ENCODE measurements at places on chromosomes 6 and 20.

GRCh38 chr6:7881765-7882500 is 28.7 kb downstream of the TXNDC5 start:
- no peak for DNase-seq

DNA sequence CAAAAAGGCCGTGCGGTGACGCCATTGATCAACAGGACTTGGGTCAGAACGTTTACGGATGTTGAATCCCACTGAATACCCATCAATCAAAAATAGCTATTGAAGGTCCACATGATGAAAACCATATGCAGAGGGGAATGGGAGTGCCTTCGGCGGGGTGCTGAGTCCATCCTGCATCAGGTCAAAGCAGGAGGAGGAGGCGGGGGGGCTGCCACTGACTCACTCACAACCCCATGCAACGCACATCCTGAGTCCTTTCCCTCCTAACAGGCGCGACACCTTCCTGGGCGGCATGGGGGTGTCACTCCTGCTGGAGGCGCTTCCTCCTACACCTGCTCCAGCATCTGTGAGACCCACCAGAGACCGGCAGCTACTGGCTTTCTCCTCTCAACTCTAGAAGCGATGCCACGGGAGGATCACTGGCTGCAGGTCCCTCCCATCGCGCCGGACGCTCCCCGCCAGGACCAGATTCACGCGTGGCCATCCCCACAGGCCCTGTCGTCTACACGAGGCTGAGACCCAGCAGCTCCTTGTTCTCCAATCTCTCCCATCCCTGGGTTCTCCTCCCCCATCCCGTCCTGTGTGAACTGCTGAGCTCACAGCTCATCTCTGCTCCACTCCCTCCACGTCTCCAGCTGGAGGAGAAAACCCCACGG is 170.6 kb upstream of the THBS2 start:
- DNase-seq, result no peak

GRCh38 chr6:45900808-45901752 is 114.6 kb downstream of the CLIC5 start:
- peak; percentile 76 for DNase-seq

DNA sequence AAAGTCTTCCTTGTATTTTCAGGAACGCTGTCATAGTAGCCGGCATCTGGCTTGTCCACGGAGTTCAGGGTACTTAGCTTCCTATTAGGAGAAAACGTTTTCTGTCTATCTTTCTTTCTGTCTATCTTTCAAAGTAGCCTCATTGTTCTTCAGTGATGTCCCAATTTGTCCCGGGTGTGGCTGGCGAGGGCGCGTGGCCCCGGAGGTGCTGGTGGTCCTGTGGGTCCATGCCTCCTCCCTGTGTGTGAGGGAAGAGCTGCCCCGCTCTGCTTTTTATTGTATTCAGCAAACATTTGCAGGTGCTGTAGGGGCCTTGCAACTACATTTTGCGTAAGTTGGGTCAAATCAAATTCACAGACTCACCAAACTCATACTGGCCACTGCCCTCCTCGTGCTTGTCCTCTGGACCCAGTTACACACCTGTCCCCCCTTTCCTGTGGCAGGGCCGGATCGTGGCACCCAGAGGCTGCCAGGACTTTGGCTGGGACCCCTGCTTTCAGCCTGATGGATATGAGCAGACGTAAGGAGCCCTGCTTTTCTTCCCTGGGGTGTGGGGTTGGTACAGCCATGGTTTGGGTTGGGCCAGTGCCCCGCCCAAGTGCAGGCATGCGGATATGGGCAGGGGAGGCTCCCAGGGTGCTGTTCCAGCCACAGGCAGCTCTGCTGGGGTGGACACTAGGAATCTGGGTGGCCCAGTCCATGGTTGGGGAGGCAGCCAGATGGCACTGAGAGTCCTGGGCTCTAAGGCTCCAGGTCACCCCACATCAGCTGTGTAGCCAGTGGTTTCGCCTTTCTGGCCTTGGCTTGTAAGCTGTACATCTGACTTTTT is 12.3 kb downstream of the ITPA start:
- no peak for DNase-seq

DNA sequence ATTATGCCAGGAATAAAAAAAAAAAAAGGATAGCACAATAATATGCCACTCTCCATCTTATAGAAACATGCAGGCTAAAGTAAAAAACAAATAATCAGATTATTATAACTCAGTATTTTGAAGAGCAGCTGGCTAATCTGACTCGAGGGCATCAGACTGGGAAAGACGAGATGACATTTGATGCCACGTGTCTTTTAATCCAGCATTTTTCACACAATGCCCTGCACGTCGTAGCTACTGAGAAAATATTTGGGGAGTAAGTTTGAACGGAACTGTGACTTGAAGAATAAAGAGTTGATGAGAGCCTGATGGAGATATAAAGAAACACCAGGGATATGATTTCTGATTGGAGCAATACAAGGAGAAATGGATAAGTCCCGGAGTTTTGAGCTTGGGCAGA is 237.7 kb downstream of the ARID1B start:
- no peak for DNase-seq

Measured in ELF-1 (cell line).